ENCODE measurements at places on chromosomes 12 and 14.

DNA sequence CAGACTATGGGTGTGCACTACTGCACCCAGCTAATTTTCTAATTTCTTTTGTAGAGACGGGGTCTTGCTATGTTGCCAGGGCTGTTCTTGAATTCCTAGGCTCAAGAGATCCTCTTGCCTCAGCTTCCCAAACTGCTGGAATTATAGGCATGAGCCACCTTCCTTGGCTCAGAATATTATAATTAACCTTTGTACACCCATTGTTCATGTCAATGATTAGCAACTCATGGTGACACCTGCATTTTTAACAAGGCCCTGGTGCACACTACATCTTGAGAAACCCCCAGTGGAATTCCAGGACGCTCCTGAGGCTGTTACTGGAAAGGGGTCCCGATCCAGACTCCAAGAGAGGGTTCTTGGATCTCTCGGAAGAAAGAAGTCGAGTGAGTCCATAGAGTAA is 28.3 kb upstream of the CCDC63 start:
- no peak for DNase-seq

DNA sequence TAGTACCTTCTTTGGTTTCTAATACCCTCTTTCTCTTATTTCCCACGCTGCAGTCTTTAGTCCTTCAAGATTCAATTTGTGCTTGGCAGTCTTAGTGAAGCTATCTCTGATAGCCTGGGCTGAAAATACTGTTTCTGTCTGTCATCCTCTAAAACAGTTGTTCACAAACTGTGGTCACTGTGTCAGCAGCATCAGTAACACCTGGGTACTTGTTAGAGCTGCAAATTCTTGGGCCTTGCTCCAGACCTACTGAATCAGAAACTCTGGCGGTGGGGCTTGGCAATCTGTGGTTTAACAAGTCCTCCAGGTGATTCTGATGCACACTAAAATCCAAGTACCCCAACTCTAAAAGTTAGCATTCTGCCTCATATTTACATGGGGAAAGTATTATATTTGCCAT is 217.5 kb upstream of the SEL1L start:
- DNase-seq = no peak

DNA sequence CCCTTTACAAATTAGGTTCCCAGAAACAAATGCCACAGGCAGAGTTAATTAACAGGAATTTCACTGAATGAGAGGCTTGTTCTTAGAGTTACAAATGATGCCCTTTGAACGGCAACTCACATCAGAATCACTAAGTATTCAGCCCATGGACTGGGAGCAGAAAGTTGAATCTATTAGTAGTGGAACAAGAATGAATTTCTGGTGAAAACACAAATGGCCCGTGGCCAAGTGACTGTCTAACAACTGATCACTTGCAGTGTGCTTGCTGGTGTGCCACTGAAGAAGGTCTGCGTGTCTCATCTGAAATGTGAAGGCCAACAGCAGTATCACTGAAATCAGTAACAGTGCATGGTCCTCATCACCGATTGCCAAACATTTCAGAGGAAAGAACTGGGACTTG is 893.4 kb upstream of the TMEM132C start:
- no peak for DNase-seq

DNA sequence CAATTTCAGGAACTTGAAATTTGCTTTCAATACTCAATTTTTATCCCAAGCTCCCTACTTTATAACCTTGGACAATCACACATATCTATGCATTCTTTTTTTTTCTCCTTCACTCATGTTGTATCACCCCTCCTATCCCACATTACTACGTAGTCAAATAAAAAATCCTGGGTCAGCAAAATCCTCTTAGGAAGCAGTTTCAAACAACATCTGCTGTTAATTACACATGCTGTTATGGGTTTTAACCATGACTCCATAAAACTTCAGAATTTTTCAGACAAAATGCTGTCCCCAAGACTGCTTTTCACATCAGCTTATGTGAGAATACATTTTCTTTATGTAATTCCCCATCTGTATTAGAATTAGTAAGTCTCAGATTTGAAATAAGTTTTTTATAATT is 61.7 kb downstream of the LRFN5 start:
- DNase-seq = no peak

DNA sequence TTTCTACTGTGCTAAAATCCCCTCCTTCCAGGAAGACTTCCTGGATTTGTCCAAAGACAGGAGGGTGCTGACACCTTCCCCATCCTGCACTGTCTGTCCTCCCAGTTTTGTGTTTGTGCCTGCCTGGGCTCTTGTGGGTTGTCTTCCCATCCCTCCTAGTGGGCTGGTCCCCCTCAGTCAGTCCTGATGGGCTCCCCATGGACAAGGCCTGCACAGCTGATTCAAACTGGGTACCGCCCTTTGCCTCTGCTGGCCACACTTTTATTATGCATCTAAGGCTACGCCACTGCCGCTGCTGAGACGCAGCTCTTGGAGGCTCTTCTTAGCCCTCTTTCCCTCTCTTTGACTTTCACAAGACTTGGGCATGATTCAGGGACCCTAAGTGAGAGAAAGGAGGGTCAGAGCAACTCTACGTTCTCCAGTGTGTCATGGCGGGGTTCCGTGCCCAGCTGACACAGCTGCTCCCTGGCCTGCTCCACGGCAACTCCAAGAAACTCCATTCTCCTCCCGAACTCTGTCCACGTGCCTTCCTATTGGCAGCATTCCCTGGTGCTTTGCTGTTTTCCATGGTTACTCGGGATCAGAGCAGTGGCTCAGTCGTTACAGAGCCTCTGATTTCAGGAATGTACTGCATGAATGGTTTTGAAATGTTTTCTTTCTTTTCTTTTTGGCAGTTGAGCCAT is 3.8 kb upstream of the KRT85 start:
- no peak for DNase-seq

GRCh38 chr12:14252697-14253096 is 112.8 kb upstream of the ATF7IP start:
- no peak for DNase-seq

DNA sequence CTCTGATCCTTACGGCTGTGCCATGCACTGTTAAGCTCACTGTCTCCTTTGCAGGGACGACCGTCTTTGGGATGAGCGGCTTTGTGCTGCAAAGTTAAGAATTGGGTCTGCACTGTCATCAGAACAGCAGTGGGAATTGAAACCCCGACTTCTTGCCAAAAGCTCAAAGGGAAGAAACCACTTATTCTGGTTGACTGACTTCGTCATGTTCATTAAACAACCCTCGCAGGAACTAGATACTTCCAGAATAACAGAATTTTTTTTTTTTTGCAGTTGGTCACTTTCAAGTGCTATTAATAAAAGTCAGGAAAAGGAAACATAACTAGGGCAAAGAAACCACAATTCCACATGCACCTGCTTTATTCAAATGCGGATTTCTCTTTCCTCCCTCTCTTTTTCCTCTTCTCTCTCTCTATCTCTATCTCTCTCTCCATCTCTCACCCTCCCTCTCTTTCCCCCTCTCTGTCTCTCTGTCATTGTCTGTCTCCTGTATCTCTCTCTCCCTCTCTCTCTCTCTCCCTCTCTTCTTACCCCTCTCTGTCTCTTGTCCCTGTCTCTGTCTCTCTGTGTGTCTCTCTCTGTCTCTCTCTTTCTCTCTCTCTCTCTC is 12.3 kb upstream of the GLT1D1 start:
- no peak for DNase-seq

DNA sequence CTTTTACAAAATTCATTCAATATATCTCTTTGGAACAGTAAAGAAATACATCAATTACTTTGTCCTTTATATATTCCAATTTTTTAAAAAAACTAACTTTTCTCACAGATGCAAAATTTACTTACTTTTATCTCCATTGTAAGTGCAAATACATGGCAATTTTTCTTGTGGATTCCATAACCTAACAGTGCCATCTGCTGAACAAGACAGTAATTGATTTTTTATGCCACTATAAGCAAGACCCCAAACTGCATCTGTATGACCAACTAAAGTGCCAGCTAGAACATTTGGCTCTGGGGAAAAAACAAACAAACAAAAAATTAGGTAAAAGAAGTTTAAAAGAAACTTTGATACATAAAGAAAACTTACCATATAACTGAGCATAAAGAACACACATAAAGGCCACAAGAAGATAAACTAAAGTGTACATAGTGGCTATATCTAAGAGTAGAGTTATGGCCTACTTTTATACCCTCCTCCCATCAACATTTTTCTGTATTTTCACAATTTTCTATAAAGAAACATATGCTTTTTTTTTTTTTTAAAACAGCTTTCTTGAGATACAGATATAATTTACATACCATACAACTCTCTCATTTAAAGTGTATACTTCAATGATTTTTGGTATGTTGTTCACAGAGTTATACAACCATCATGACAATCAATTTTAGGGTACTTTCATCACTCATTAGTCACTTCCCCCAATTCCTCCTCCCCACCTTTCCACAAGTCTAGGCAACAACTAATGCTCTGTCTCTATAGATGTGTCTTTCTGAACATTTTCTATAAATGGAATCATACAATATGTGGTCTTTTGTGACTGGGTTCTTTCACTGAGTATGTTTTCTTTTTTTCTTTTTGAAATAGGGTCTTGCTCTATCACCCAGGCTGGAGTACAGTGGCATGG is 32.6 kb downstream of the COCH start:
- peak; percentile 56 for DNase-seq
